Occipital lobe (tissue), 3 donors: ENCODE measurements at places on chromosomes 4 and X. TPM values are rescaled to one million over a fixed set of nuclear protein-coding genes. Genes with fewer than 3 reads are reported as not detected.

Gene KLKB1
- 0.62 TPM for total RNA-seq

Gene NXF2
- not detected for total RNA-seq

Gene MAGEB1
- not detected for total RNA-seq

- DNase-seq: no peak
Observed at GRCh38 chr4:56902703-56903102, 5.0 kb upstream of the REST start.

DNA sequence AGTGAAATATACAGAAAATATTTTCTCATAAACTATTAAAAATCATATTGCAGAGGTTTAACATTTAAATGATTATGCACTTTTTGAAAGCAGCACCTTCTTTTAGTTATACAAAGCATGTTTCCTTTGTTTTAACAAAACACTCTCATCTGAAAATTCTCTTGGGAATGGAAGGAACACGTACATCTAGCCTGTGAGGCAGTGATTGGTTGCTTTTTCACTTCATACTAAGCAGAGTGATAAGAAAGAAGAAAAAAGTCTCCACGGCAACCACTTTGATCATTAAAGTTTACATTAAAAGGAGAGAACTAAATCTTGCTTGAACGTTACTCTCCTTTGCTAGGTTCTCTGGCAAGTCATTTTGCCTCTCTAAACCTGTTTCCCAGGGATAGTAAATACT is 41.7 kb upstream of the H2AZ1 start:
- no peak for DNase-seq

DNA sequence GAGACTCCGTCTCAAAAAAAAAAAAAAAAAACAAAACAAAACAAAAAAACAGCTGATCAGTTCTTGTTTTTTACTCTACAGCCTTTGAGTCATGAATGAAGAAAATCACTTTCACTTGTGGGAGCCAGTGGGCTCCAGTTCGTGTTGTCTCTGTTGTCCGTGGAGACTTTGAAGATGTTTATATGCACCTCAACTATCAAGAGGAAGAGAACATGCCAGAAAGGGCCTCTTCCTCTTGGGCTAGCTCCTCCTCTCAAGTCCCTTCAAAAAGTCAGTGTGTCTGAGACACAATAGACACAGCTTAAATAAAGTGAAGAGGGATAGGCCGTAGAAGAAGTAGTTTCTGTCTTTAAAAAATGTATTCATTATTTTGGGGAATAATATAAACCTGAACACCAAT is 182.7 kb downstream of the KDR start:
- DNase-seq: no peak

DNA sequence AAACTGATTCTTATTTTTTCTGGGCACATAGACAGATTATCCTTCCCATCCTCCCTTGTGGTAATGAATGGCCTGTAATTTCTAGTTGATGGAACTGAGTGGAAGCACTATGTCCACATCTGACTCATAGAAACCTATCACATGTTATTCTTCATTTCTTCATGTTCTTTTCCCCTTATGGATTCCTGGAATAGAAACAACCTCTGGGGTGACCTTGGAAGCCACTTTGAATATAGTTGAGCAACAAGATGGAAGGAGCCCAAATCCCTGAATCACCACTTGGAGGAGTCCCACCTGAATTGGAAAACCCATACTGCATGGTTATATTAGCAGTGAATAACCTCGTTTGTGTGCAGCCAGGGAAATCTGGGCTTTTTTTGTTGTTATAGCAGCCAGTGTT is 137.8 kb downstream of the MID1IP1 start:
- DNase-seq: no peak

- DNase-seq: no peak
Observed at GRCh38 chr4:187135878-187136277, 412.2 kb upstream of the FAT1 start.

DNA sequence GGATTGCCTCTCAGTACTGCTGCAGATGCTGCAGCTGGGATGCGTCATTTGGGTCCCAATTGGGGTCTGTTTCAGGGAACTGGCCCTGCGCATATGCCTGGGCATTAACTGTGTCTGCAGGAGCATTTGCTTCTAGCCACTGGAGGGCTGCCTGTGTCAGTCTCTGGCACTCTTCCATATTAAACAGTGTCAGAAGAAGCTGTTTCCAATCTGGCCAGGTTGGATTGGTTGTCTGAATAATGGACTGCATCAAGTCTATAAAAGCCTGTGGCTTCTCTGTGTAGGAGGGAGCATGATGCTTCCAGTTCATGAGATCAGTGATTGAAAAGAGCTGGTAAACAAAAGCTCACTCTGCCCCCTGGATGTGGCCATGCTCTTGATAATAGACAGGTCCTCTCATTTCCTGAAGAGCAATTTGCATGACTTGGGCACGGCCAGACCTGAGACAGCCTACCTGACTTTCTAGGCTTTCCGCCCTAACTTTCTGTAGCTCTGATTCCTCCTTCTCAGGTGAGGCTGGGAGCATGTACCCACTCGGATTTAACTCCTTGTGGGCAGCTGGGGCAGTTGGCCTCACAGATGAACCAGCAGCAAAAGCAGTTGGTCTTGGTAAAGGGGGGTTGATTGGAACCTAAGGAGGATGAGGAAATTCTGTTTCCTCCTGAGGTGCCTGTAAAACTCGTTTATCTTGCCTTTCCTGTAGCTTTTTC is 29.2 kb downstream of the SULT1E1 start:
- DNase-seq: no peak
